ELF-1 (cell line): ENCODE measurements at places on chromosomes 4 and X.

DNA sequence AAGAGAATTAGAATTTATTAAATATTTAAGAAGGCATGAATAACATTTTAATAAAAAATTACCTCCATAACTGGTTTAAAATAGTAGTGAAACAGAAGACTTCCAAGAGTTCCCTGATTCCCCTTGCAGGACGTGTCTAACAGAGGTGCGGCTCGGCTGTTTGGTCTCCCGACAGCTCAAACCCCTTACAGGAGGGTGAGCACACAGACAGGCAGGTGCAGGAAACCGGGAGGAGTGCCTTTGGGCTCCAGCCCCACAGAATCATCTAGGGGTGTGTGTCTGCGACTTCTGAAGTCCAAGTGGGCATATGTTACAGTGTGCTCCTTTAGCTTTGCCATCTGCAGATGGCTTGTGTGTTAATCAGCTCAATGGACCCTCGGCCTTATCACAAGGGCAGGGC is 88.1 kb upstream of the CCSER1 start:
- no peak for DNase-seq

- no peak for DNase-seq
These were observed 121.0 kb downstream of the KCNIP4 start for GRCh38 chr4:21827575-21827974.

DNA sequence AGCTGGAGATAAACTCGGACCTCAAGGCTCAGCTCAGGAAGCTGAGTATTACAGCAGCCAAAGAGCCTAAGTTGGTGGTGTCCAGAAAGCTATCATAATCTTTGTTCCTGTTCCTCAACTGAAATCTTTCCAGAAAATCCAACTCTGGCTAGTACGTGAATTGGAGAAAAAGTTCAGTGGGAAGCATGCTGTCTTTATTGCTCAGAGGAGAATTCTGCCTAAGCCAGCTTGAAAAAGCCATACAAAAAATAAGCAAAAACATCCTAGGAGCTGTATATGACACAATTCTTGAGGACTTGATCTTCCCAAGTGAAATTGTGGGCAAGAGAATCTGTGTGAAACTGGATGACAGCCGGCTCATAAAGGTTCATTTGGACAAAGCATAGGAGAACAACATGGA is 74.6 kb downstream of the SHISA3 start:
- no peak for DNase-seq

GRCh38 chr4:55553441-55554201 is 6.9 kb upstream of the CLOCK start:
- peak; percentile 4 for DNase-seq
